ENCODE measurements at places on chromosomes 3 and 15.

DNA sequence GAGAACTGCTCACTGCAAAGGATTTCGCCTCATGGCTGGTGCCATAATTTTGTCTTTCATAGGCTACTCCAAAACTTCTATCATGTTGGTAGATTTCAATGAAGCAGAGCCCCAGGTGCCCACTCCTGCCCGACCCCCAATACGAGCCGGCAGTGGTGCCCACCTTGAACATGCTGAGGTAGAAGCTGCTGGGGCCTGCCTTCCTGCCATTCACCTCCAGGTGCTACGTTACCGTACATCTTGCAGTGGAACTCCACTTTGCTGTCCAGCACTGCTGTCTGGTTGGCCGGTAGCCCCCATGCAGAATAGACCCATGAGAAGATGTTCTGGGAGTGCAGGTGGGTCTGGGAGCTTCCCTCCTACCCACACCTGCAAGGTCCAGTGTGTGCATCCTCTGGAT, 502.8 kb upstream of the TBL1XR1 start:
- DNase-seq = no peak

GRCh38 chr3:122099255-122099654, 44.1 kb downstream of the CD86 start:
- DNase-seq = no peak

DNA sequence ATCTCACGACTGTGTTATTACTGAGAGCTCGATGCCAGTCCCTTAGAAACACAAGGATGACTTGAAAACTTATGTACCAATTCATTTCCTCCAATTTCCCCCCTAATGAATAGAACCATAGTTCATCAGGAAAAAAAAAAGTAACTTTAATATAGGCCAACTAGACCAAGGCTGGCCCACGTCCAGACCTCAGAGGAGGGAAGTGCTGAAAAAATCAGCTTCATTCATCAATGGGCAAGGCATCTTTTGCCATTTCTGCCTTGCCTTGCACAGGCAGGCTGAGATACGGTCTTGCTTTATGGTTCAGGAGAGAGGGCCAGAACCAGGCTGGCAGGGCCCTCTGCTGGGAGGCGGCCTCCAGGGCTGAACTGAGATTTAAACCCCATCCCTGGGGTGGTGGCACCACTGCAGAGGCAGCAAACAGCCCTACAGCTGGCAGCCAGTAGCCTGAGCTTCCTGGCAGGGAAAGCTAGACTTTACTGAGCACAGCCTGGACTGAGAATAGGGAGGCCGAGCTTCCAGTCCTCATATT, 104.1 kb upstream of the TNFAIP8L3 start:
- peak; percentile 28 for DNase-seq

DNA sequence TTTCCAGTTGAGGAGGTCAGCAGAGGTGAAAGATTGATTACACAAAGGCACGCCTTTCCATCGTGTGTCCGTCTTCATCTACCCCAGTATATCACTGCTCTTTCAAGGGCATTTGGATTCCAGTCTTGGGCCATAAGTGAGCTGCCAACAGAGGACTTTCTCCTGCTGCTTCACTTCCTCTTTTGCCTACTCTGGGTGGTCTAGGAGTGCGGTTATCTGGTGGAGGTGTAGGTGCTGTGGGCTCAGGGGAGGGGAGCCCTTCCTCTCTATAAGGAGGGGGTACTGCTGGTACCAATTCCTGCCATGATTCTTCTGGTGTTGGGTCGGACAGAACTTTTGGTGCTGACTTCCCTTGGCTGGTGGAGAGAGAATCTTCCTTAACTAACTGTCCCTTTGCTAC, 83.1 kb upstream of the VEPH1 start:
- DNase-seq = no peak

DNA sequence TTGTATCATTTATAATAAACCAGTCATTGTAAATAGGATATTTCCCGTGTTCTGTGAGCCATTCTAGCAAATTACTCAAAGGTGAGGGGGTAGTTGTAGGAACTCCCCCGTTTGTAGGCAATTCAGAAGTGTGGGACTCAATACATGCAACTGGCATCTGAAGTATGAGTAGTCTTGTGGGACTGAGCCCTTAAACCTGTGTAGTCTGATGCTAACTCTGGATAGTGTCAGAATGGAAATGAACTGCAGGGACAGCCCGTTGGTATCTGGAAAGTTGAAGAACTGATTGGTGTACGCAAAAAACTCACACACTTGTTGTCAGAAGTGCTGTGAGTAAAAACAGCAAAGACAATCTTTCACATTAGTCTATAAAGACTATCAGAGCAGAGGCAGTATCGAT, 32.6 kb downstream of the HERC1 start:
- no peak for DNase-seq

GRCh38 chr3:59709702-59710553, 660.1 kb upstream of the CFAP20DC start:
- no peak for DNase-seq

DNA sequence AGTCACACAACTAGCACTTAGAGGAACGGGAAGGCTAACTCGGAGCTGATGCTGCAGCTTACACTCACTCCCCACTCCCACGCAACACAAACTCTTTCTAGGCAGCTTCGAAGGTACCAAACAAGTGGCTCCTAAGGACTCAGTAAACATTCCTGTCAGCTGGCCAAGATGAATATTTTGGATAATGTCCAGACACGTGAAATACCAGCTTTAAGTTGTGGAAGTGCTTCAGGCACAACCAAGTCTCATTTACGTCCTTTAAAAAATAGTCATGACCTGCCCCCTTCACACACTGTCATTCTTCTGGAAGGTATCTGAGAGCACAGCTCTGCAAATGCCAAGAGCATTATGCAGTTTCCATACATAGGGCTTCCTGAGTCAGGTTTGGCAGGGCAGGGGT, 1005.9 kb upstream of the CFAP20DC start:
- peak; percentile 34 for DNase-seq

GRCh38 chr15:73233623-73234022, 135.1 kb downstream of the HCN4 start:
- DNase-seq = no peak

DNA sequence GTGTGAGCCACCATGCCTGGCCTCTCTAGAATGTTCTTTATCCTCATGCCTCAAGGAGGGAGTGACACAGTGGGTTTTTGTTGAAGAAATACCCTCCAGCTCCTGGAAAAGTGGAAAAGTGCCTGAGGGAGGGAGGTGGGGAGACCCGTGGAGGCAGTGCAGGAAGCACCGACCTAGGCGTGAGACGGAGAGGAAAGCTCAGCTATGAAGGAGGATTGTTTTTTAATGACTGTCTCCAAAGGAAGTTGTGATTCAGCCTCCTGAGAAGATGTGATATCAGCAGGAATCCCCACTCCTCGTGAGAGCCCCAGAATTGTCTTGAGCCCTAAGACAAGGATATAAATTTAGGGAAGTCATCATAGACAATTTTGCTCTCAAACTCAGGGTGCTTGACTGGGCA, 21.7 kb downstream of the RPLP1 start:
- peak; percentile 46 for DNase-seq

DNA sequence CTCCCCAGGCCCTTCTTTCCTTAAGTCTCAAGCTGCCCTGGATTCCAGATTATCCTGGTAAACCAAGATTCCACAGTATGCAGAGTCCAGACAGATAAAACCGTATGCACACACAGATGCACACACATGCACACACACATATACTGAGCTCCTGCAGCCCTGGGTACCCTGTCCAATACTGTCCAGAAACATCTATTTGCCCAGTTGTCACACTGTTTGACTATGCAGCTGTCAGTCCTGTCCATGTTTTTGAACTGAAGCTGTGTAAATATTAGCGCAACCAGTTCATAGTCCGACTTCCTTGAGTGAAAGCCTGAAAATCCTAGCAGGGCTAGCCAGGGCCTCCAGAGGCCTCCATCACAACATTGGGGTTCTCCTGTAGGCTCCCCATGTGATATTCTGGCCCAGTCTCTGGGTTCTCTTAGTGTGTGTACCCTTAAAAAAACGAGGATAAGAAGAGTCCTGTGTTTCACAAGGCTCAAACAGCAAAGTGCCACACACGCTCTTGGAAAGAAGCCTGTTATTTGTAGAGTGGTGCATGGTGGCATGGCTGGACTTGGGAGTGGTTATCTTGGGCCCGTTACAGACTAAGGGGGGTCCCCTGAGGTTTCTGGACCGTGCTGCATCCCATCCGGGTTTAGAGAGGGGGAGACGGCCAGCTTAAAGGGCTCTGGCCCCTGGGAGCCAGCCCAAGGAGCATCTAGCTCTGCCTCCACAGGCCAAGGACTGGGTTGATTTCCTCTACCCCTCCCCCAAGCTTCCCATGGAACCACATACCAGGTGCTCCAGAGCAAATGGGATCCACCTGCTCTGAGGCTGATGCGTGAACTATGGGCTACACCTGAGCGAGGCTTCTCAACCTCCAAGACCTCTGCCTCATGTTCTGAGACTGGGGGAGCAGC, 108.3 kb downstream of the IQSEC1 start:
- no peak for DNase-seq

DNA sequence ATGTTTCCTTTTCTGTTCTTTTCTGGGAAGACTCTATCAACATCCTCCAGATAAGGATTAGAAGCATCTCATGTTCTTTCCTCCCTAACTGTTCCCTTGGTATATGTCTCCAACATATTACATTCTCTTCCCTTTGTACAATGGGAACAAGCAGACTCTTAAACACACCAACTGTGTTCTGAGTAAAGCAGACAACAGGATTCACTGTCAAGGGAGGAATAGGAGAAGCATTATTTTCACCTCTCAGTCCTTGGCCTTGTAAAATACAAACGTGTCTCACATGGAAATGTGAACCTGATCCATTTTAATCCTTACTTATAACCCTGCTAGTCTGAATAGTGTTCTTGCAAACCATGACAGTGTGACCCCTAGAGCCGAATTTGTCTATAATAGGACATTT, 19.6 kb downstream of the GYG1 start:
- DNase-seq = no peak

All from fibroblast of skin of scalp (primary cell).